Osteoblast (primary cell): ENCODE measurements at places on chromosomes 3 and 15. TPM values are rescaled to one million over a fixed set of nuclear protein-coding genes. Genes with fewer than 3 reads are reported as not detected.

- H3K27me3 ChIP-seq = no peaks in the 10 kb centered on the region
- no peak overlapping the region for H3K4me3 ChIP-seq
- H3K36me3 ChIP-seq = no peaks in the 10 kb centered on the region
Observed at GRCh38 chr3:2543247-2543646, 444.6 kb downstream of the CNTN4 start.

GRCh38 chr3:119594066-119594465, 3.6 kb upstream of the PLA1A start:
- no peaks in the 10 kb centered on the region for H3K27me3 ChIP-seq
- no peak overlapping the region for H3K27ac ChIP-seq
- peaks cover 3% of the 10 kb centered on the region for H3K36me3 ChIP-seq
- no peak overlapping the region for H3K4me3 ChIP-seq
- DNase-seq = no peak
- peaks cover 12% of the 10 kb centered on the region for H3K4me1 ChIP-seq

DNA sequence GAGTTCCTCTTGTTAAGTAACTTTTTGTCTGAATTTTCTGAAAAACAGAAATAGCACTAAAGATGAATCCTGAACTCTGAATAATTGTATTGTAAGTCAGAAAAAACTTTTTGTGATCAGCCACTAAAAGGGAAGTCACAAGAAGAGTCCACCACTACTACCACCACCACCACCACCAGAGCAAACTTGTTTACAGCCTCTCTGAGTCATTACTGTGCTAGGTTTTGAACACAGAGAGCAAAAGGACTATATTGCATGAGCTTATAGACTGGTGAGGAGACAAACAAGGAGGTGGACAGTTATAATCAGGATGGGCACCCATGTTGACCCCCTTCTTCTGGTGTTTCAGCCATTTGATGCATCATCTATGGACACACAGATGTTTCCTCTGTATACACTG, 141.7 kb downstream of the IL5RA start:
- no peak overlapping the region for H3K4me3 ChIP-seq
- no peak for DNase-seq
- H3K4me1 ChIP-seq = no peaks in the 10 kb centered on the region
- H3K27me3 ChIP-seq = no peaks in the 10 kb centered on the region
- H3K27ac ChIP-seq = no peak overlapping the region

GRCh38 chr3:132538072-132538471, 59.0 kb upstream of the ACKR4 start:
- peaks cover 12% of the 10 kb centered on the region for H3K36me3 ChIP-seq
- H3K27me3 ChIP-seq = no peaks in the 10 kb centered on the region
- H3K4me1 ChIP-seq = peaks cover 17% of the 10 kb centered on the region
- no peak for DNase-seq
- no peak overlapping the region for H3K4me3 ChIP-seq
- H3K27ac ChIP-seq = no peak overlapping the region

BDH1 gene
- 5.6 and 5.8 TPM in 2 replicates for total RNA-seq
